Prostate gland (tissue), 2 donors: ENCODE measurements at places on chromosomes 4 and X. TPM values are rescaled to one million over a fixed set of nuclear protein-coding genes. Genes with fewer than 3 reads are reported as not detected.

SASH3 gene
- 2.2 TPM for total RNA-seq

RBMXL3 gene
- 1.4 TPM for total RNA-seq

KLB gene
- total RNA-seq, result 0.23 TPM

CENPI gene
- 1.9 TPM for total RNA-seq
